ENCODE measurements at places on chromosomes 7 and 10.

DNA sequence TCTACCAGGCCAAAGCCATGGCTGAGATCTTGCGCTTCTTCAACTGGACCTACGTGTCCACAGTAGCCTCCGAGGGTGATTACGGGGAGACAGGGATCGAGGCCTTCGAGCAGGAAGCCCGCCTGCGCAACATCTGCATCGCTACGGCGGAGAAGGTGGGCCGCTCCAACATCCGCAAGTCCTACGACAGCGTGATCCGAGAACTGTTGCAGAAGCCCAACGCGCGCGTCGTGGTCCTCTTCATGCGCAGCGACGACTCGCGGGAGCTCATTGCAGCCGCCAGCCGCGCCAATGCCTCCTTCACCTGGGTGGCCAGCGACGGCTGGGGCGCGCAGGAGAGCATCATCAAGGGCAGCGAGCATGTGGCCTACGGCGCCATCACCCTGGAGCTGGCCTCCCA lies 142.7 kb downstream of the GRM3 start:
- DNase-seq, result no peak

DNA sequence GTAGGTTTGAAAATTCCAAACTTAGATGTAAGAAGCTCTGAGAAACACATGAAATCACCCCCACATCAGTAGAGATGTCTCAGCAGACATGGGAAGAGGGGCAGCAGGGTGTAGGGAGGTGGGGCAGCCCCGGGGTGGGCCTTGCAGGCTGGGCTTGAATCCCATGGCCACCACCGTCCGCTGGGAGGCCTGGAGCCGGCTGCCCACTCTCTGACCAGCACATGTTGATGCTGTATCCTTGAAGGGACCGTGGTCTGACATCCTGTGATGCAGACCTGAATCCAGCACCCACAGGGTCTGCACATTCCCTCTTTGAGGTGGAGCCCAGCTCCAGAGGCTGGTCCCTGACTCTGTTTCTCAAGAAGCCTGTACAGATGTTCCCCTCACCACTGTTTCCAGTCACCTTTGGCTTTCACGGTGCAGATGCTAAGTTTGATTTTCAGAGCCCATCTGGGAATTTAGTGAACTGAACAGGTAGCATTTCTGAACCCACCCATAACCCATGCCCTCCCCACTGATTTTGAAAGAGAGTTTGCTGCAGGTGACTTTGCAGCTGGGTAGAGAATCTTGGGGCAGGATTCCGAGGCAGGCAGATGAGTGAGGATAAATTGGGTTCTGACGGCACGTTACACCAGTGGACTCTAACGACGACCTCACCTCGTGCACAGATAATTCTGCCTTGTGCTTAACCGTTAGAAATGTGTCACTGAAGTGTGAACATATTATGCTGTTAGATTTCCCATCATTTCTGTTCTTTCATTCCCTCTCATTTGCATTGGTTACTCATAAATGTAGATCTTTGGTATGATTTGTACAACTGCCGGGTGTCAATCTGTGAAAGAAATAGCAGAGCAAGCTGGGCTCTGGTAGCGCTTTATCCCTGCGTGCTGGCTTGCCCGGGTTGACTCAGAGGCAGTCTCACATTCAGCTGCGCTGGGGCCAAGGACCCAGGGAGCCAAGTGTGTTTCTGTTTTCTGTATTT lies 45.7 kb downstream of the IKZF1 start:
- no peak for DNase-seq

GRCh38 chr10:88065383-88066049 lies 202.1 kb downstream of the PTEN start:
- no peak for DNase-seq

GRCh38 chr7:29564496-29565223 lies 1.0 kb downstream of the PRR15 start:
- DNase-seq, result peak; percentile 80

DNA sequence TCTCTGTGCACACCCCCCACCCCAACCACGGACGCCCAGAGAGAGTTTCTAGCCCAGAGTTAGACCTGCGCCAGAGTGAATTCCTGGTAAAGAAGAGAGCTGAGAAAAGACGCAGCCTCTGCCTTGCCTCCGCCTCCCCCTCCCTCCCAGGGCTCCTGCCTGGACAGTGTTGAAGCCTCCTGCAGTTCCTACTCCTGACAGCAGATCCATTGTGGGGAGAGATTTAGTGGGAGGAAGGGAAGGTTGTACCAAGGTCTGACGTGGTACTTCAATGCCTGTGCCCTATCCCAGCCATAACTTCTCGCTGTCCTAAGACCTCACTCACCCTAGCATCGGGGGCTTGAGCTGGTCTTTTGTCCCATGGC lies 952 bp downstream of the SRRM3 start:
- DNase-seq, result peak; percentile 63

DNA sequence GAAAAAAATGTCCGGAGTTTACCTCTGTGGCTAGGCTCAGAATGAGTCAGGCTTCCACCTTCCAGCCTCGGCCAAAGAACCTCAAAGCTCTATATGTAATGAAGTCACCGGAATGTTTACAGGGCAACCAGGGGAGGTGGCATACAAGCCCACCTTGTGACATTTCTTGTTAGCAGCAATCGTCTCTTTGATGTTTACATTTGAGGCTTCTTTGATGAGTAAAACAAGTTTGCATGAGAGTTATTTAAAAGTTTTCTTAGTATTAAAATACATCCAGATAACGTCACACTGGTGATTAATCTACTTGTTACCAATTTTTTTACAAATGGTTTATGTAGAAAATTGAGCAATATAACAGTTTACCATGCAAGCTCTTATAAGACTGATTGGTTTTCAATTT lies 133.1 kb upstream of the ADAM12 start:
- DNase-seq, result no peak

- no peak for DNase-seq
Observed at GRCh38 chr10:132522521-132523411, 14.8 kb upstream of the INPP5A start.

- peak; percentile 57 for DNase-seq
Observed at GRCh38 chr7:99693427-99694200, 13.8 kb upstream of the CYP3A5 start.

GRCh38 chr10:61845196-61845949 lies 56.1 kb upstream of the ARID5B start:
- no peak for DNase-seq

- no peak for DNase-seq
Observed at GRCh38 chr7:152392254-152392653, 43.5 kb downstream of the KMT2C start.

GRCh38 chr7:135510592-135511183 lies 786 bp upstream of the CNOT4 start:
- DNase-seq, result peak; percentile 55

GRCh38 chr7:46515844-46516590 lies 594.9 kb upstream of the IGFBP3 start:
- no peak for DNase-seq

DNA sequence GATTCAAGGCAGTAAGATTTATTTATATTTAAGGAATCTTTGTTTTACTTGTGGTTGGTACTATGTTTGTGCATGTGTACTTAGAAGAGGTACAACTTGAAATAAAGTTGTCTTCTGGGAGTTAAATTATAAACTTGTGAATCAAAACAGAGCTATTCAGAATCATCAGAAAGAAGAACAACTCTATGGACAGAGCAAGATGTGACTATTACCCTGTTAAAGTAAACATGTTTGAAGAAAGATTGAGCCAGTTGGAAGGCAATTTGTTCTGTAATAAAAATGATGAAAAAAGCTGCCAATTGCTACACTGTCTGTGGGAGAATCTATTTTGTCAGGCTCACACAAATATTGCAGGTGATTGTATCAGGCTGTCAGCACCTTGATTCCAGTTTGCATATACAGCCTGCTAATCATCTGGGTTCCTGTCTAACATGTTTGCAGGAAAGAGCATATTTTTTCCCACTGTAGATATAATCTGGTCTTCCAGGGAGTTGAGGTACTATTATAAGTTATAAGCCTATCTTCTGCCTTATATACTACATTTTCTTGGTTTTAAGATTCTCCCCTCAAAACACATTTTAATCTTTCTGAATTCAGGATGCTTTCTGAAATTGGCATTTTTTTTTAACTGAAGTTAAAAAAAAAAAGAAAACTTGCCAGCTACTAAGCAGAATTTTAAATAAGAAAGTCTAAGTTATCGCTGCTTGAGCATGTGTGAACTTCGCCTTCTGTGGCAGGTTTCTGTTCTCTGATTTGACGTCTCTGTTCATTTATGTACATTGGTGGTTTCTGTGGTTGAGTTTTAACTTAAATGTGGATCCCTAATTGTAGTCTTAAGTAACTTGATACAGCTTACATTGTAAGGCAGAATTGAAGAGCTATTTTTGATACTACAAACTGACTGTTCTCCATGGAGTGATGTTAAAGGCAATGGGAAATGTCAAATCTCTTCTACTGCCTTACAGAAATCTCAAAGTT lies 46.0 kb downstream of the ZNRF2 start:
- peak; percentile 33 for DNase-seq

- no peak for DNase-seq
Observed at GRCh38 chr7:121879544-121879943, 6.6 kb downstream of the PTPRZ1 start.

GRCh38 chr10:47247148-47248059 lies 52.6 kb upstream of the GDF10 start:
- no peak for DNase-seq

DNA sequence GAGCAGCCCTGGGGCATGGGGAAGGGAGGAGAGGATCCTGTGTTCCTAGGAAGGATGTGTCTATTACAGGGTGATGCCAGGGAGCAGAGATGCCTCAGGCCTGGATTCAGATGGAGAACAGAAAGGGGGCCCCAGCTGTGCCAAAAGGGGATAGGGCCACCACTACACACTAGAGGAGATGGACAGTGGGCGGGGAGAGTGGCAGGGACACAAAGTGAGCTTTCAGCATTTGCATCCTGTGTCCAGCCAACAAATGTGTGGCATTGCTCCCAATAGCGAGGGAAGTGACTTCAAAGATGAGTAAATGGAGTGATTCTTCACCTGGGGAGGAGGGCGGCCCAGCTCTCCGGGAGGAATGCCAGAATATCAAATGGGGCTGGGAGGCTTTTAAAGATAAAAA lies 64.9 kb upstream of the WAPL start:
- no peak for DNase-seq

DNA sequence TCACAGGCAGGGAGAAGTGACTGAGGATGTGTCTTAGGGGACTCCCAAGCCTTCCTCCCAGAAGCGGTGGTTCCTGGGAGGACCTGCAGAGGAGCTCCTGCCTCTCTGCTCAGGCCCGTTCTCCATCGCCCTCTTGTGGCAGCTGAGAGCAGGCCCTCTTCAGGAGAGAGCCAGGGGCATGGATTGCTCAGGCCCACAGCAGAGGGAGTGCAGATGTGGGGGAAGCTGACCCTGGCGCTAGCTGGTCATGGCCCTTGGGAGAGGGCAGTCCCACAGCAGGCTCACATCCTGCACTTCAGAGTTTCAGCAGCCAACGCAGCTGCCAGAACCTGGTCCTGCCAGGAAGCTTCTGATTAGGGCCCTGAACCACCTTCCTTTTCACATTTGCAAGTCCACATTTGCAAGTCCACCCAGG lies 94.8 kb upstream of the TARP start:
- peak; percentile 85 for DNase-seq

- DNase-seq, result no peak
Observed at GRCh38 chr7:142913051-142913450, 20.5 kb downstream of the TRPV5 start.

DNA sequence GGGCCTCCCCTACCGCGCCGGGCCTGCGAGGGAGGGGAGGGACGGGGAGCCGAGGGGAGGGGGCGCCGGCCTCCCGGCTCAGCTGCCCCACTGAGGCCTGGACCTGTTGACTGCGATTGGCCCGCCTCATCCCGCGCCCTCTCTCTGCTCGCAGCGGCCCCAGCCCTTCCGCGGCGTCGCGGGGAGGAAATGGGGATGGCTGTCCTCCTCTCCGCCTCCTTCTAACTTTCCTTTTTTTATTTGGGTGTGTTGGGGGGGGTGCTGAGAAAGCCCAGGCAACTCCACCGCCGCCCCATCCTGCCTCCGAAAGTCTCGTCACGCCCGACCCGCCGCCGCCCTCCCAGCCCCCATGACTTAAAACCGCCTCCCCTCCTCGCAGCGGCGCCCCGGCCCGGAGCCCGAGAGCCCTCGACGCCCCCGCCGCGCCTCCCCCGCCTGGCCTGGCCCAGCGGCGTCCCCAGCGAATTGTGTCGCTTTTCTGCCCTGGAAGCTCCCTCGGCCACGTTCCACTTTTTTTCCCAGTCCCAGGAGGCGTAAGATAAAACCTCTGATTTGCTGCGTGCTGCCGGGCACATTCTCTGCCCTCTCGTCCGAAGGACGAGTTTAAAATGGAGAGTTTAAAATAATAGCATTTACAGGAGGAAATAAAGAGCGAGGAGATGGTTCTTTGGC lies 842 bp upstream of the SKIDA1 start:
- no peak for DNase-seq

- DNase-seq, result no peak
Observed at GRCh38 chr7:85033263-85033662, 153.6 kb downstream of the SEMA3D start.

DNA sequence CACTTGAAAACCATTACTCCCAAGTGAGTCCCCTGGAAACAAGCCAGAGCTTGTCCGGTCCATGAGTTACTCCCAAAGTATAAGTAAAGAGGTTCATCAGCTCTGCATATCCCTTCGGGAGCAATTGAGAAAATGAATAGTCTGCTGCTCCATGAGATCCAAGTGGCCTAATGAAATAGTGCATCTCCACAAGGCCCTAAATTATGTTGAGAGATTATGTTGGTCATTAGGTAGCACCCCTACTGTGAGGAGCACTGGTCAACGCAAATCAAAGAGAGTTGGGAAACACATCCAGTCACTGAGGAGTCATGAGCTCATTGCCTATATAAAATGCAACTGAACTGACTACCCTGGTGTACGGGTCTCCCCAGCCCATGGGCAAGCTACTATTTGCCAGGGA lies 205.5 kb upstream of the AOAH start:
- DNase-seq, result peak; percentile 97

GRCh38 chr7:7693881-7694280 lies 24.5 kb downstream of the RPA3 start:
- DNase-seq, result no peak

- DNase-seq, result peak; percentile 98
Observed at GRCh38 chr7:50978633-50979215, 196.0 kb upstream of the GRB10 start.

- DNase-seq, result no peak
Observed at GRCh38 chr10:60339757-60340156, 49.9 kb downstream of the ANK3 start.

DNA sequence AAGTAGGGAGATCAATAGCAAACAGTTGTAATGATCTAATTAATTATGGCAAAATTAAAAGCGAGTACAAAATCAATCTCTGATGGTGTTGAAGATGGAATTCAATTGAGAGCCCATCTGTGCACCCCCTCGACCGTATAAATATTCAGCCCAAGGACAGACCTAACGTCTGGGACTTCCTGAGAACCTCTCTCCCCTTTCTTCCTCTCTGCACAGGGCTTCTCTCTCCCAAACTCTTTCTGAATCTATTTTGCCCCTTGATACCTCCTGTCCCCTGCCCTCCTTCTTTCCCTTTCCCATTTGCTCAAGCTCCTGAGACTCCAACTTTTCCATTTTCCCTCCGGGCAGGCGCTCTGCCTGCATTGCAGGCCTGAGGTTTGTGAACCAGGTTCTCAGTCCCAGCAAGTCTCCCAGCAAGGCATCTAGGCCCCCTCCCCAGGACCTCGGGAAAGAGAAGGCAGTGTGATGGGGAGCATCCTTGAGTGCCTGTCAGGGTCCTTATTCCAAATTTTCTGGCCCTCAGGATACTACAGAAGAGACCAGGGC lies 8.5 kb upstream of the PAX2 start:
- no peak for DNase-seq

- DNase-seq, result no peak
Observed at GRCh38 chr7:144019457-144019856, 19.3 kb downstream of the OR6B1 start.

GRCh38 chr10:95459446-95460045 lies 101.6 kb downstream of the SORBS1 start:
- no peak for DNase-seq

- DNase-seq, result peak; percentile 46
Observed at GRCh38 chr7:121202125-121202524, 126.7 kb upstream of the WNT16 start.

Data from NCI-H69 (cell line).